Prostate gland (tissue), 2 donors: ENCODE measurements at places on chromosomes 12 and 14. TPM values are rescaled to one million over a fixed set of nuclear protein-coding genes. Genes with fewer than 3 reads are reported as not detected.

The POTEG gene
- total RNA-seq: 234 TPM

The RIMBP2 gene
- 7.0 TPM for total RNA-seq

The CARMIL3 gene
- 0.59 TPM for total RNA-seq

The SLC6A15 gene
- total RNA-seq: not detected

The PCED1B gene
- 46.9 TPM for total RNA-seq

The RNF212B gene
- not detected for total RNA-seq

The FSCB gene
- 3.5 TPM for total RNA-seq

The MSRB3 gene
- total RNA-seq: 42.9 TPM

The LIN7A gene
- total RNA-seq: 5.4 TPM

The ZNF219 gene
- 56.8 TPM for total RNA-seq

The C12orf60 gene
- 2.6 TPM for total RNA-seq

The C12orf42 gene
- not detected for total RNA-seq

The PDE3A gene
- total RNA-seq: 5.5 TPM

The BBOF1 gene
- total RNA-seq: 5.9 TPM

The SIX1 gene
- 25.0 TPM for total RNA-seq

The TMEM179 gene
- 1.4 TPM for total RNA-seq

The APOLD1 gene
- total RNA-seq: 10.7 TPM

The IL31 gene
- not detected for total RNA-seq

The GDF3 gene
- total RNA-seq: not detected

The PMEL gene
- total RNA-seq: 8.6 TPM

The CACNA1C gene
- total RNA-seq: 8.1 TPM

The HEBP1 gene
- total RNA-seq: 30.0 TPM

The SYT1 gene
- 11.5 TPM for total RNA-seq

The PSMC1 gene
- 94.3 TPM for total RNA-seq

The CCDC38 gene
- total RNA-seq: 0.14 TPM

The SERPINA9 gene
- total RNA-seq: not detected

The NOXRED1 gene
- 3.5 TPM for total RNA-seq

The ANKS1B gene
- 13.0 TPM for total RNA-seq

The IFI27 gene
- total RNA-seq: 88.4 TPM

The DPY19L2 gene
- total RNA-seq: 26.4 TPM

The EID3 gene
- total RNA-seq: 8.6 TPM

The ALKBH2 gene
- 16.6 TPM for total RNA-seq

The PELI2 gene
- 25.7 TPM for total RNA-seq

The KRT3 gene
- total RNA-seq: not detected

The RITA1 gene
- total RNA-seq: 29.0 TPM

The TSPAN19 gene
- total RNA-seq: 0.41 TPM

The KRT4 gene
- 6.4 TPM for total RNA-seq

The OTX2 gene
- total RNA-seq: not detected

The TMEM30B gene
- 98.5 TPM for total RNA-seq

The PTHLH gene
- total RNA-seq: 0.51 TPM

The TSPAN31 gene
- 40.4 TPM for total RNA-seq

The NAB2 gene
- 65.5 TPM for total RNA-seq
